ENCODE measurements at places on chromosomes 4 and X.
A peak's percentile ranks its signal among the peaks of the same experiment; 100 is the strongest.

DNA sequence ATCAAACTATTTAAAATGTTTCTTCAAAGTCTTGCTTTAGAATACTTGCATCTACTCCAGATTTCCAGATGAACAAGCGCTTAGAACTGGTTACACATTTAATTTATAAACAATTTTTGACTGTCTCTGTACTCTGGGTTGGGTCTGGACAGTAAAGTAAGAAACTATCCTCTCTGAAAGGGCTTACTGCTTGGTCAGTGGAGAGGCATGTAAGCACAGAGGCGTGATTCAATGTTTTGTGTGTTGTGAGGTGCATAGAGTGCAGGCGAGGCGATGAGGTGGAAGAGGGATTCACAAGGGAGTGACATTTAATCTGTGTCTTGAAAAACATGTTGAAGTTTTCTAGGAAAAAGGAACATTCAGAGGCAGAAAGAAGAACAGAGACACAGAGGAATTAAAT, 231.4 kb downstream of the VEGFC start:
- no peak for DNase-seq
- H3K4me3 ChIP-seq = no peak overlapping the region
- H3K4me1 ChIP-seq = no peaks in the 10 kb centered on the region

DNA sequence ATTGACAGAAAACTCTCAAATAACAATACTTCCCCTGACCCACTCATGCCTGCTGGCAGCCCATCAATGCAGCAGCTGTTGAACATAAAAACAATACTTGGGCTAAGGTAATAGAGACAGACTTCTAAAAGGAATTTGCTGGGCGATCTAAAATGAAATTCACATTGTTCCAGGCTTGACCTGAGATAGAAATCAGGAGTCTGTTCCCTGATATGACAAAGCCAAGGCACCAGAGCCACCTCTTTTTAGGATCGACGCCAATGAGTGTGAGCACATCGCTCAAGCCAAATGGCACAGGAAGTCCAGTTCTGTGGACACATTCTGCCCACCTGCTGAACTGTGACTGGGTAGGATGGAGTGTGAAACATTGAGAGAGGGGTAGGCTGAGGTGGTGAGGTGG, 4.9 kb downstream of the SEPTIN11 start:
- peaks cover 5% of the 10 kb centered on the region for H3K36me3 ChIP-seq
- DNase-seq = no peak
- H3K27me3 ChIP-seq = peaks cover 39% of the 10 kb centered on the region
- no peak overlapping the region for H3K27ac ChIP-seq
- H3K4me1 ChIP-seq = peaks cover 10% of the 10 kb centered on the region

GRCh38 chr4:173522951-173523395, 7.1 kb downstream of the HAND2 start:
- peak overlapping the region; percentile 80 for H3K27ac ChIP-seq
- no peak for DNase-seq
- peaks cover 100% of the 10 kb centered on the region for H3K27me3 ChIP-seq
- peak overlapping the region; percentile 21 for H3K4me3 ChIP-seq

GRCh38 chrX:153351981-153352380, 18.0 kb downstream of the ZNF275 start:
- H3K36me3 ChIP-seq = peaks cover 36% of the 10 kb centered on the region
- peaks cover 4% of the 10 kb centered on the region for H3K4me1 ChIP-seq
- no peak overlapping the region for H3K27ac ChIP-seq
- no peaks in the 10 kb centered on the region for H3K27me3 ChIP-seq

DNA sequence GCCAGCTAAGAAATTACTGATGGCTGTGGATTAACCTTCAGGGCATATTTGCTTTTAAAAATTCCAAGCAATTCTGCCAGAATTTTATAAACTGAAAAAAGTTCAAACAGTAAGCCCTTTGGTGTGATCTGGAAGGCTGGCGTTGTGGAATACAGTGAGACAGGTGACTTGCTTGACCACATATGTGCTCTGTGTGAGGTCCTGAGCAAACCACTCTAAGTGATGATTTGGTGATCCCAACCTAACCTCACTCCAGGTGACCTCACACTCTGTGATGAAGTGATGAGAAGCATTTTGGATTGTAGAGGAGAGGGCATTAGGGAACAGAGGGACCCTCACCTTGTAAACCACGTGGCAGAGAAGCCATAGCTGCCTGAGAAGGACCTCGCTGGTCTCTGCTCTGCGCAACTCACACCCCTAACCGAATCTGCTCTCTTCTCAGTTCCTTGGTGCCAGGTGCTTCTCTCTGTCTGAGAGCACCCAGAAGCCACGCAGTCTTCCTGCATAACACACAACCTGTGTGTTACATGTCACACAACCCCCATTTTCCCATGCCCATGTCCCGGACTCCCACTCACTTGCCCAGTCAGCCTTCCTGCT, 106.3 kb downstream of the ENPP6 start:
- H3K27ac ChIP-seq = no peak overlapping the region
- DNase-seq = no peak
- peaks cover 22% of the 10 kb centered on the region for H3K27me3 ChIP-seq
- H3K4me3 ChIP-seq = no peak overlapping the region
- no peaks in the 10 kb centered on the region for H3K4me1 ChIP-seq

DNA sequence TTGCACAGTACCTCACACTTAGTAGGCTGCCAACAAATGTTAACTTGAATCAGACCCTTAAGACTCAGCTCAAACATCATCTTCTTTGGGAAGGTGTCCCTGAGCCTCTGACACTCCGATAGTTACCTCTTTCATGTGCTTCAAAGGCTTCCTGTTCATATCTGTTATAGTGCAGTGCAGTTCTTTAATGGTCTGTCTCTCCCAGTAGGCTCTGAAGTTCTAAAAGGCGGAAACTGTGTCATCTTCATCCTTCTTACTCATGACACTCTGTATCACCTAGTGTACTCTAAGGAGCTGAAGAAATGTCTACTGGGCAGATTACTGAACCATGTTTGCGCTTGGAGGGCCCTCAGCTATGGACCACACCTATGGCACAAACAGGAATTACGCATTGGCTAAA, 2.1 kb upstream of the DIAPH2 start:
- peak overlapping the region; percentile 25 for H3K4me3 ChIP-seq
- no peaks in the 10 kb centered on the region for H3K27me3 ChIP-seq
- no peak for DNase-seq
- peaks cover 36% of the 10 kb centered on the region for H3K4me1 ChIP-seq
- H3K27ac ChIP-seq = peak overlapping the region; percentile 84
- no peaks in the 10 kb centered on the region for H3K36me3 ChIP-seq

GRCh38 chr4:173891072-173891471, 361.0 kb upstream of the HAND2 start:
- DNase-seq = no peak
- no peak overlapping the region for H3K4me3 ChIP-seq
- H3K27me3 ChIP-seq = no peaks in the 10 kb centered on the region

GRCh38 chrX:56793521-56794320, 64.7 kb downstream of the NBDY start:
- DNase-seq = no peak
- H3K27ac ChIP-seq = no peak overlapping the region
- peaks cover 17% of the 10 kb centered on the region for H3K36me3 ChIP-seq
- H3K27me3 ChIP-seq = no peaks in the 10 kb centered on the region
- peaks cover 29% of the 10 kb centered on the region for H3K4me1 ChIP-seq
- H3K4me3 ChIP-seq = no peak overlapping the region

GRCh38 chrX:49673394-49673793, 22.4 kb downstream of the PAGE1 start:
- no peak overlapping the region for H3K27ac ChIP-seq
- H3K4me3 ChIP-seq = no peak overlapping the region
- no peak for DNase-seq
- no peaks in the 10 kb centered on the region for H3K4me1 ChIP-seq
- H3K36me3 ChIP-seq = no peaks in the 10 kb centered on the region
- H3K27me3 ChIP-seq = no peaks in the 10 kb centered on the region

DNA sequence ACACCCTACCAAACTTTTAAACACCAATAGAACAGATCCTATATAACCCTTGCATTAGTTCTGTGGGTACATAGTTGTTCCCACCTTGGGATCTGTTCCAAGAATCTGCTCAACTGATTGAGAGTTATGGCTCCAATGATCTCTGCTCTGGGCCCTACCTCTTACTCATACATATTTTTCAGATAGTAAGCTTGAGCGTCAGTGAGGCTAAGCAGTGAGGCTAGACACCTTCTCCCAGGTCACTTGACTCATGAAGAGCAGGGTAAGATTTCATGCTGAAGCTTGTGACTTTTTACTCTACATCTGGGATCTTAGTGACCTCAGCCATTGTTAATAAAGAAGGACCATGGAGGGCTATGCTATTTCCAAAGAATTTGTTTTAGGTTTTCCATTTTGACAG, 23.1 kb upstream of the TNIP3 start:
- DNase-seq = no peak
- H3K4me3 ChIP-seq = no peak overlapping the region
- no peak overlapping the region for H3K27ac ChIP-seq
- peaks cover 18% of the 10 kb centered on the region for H3K36me3 ChIP-seq

- DNase-seq = no peak
- no peaks in the 10 kb centered on the region for H3K36me3 ChIP-seq
- H3K4me1 ChIP-seq = no peaks in the 10 kb centered on the region
Observed at GRCh38 chr4:180909279-180909678, 1333.9 kb upstream of the TENM3 start.

GRCh38 chrX:150366951-150367545, 3.9 kb downstream of the MAMLD1 start:
- no peak overlapping the region for H3K27ac ChIP-seq
- peak overlapping the region; percentile 78 for H3K4me3 ChIP-seq
- H3K4me1 ChIP-seq = peaks cover 16% of the 10 kb centered on the region
